Breast epithelium (tissue), 4 donors: ENCODE measurements at places on chromosomes 4 and X. TPM values are rescaled to one million over a fixed set of nuclear protein-coding genes. Genes with fewer than 3 reads are reported as not detected.

DNA sequence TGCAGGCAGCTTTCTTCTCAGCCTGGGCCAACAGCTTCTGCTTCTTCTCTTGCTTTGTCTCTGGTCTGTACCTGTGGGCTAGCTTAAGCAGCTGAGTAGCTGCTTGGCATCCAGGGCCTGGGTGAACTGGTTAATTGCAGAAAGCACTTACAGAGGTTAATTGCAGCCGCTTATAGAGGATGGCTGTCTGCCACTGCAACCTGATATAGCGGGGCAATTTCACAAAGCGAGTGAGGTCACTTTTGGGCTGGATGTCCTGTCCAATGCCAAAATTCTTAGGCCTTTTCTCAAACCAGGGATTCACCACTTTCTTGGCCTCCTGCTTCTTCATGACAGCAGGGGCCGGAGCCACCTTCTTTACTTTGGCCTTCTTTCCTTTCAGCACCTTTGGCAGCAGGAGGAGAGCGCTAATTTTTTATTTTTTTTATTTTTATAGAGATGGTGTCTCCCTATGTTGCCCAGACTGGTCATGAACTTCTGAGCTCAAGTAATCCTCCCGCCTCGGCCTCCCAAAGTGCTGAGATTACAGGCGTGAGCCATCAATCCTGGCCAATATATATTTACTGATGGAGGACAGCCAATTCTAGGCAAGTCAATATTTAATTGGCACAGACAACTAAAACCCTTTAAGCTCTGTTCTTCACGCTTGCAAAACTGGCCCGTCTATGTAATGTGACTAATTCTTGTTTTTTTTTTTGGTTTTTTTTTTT is 61.0 kb downstream of the ENOPH1 start:
- no peak for DNase-seq

The TMEM165 gene
- 165 TPM for total RNA-seq

DNA sequence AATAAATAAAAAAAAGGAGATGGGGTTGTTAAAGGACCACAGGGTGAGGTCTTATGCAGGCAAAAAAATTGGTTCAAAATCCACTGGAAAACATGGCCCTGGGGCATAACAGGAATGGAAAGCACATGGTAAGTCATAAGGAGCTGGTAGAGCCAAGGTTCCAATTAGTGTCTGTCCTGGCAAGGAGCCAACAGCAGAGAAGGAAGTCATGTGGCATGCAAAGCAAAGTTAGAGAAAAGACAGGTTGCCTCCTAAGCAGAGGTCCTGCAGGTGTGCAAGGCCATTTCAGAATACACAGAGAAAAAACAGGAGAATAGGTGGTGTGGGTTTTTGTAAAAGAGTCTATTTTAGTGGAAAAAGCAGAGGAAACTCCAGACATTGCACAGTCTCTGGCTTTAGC is 1881.7 kb downstream of the ARAP2 start:
- DNase-seq = no peak

DNA sequence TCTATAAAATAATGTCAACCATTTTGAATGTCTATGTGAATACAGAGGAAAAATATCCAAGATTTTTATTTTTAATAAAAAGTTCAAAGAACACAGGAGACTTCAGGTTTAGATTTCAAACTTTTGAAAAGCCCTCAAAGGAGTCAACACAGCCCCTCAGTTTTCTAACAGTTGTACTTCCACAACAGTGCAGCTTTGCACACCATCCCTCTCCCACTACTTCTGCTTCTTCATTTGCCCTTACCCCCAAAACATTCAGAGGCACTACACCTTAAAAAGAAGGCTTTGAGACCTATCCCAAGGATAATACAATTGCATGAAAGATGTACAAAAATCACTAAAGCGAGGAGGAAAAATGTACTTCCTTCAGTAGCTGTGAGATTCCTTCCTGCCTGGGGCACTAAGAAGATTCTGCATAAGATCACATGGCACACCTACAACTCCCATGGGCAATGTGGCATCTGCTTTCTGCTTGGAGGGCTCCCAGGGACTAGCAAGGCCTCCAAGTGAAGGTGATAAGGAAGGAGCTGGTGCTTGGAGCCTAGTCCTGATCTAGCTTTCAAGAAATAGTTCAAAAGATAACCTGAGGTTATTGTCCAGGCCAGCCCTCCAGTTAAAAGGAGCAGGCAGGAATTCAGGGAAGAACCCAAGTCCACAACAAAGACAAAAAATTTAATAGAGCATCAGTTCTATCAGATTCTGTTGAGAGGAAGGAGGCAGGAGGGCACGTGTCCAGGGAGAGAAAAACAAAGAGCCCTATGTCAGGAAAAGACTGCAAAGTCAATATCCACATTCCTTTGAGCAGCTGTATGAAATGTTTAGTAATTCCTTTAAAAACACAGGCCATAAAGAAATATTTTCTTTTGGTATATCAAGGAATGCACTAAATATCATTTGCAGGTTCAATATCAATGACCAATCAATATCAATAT is 19.1 kb downstream of the ARAP2 start:
- no peak for DNase-seq

The ANKRD50 gene
- 35.0 TPM for total RNA-seq

DNA sequence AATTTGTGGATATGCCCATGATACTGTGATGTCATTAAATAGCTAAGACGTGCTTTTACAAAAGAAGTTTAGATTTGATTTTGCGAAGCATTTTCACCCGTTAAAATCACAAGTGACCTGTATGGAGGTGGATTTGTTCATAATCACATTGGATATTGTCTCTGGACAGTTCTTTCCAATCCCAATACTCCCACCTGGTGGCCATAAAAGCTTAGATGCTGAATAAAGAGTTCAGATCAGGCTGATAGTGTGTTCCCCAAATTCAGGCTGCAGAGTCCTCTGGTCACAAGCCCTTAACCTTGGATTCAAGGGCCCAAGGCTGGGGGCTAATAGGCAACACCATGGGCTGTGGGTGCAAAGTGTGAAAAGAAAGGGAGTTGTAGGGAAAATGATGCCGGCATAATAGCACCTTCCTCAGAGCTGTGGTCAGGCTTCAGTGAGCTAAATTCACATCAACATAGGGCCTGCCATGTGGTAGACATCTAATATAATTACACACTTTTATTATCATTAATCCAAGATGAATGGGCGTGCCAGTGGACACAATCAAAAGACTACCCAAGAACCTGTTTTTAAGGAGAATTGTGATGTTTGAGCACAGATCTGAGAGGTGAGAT is 28.1 kb downstream of the SMIM43 start:
- DNase-seq = no peak

The KLF8 gene
- total RNA-seq = 25.4 TPM
